Astrocyte of the spinal cord (primary cell): ENCODE measurements at places on chromosomes 6 and 20.

DNA sequence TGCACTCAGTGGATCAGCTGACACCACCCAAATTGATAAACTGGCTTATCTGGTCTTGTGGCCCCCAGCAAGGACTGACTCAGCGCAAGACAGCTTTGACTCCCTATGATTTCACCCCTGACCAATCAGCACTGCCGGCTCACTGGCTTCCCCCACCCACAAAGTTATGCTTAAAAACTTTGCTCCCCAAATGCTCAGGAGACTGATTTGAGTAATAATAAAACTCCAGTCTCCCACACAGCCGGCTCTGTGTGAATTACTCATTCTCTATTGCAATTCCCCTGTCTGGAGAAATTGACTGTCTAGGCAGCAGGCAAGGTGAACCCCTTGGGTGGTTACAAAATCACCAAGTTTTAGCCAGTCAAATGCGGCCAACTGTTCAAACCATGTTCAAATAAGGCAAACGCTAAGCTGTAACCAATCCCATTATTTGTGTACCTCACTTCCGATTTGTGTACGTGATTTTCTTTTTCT is 32.5 kb downstream of the SLC22A2 start:
- DNase-seq: no peak

- DNase-seq: peak; percentile 56
These were observed 41.9 kb downstream of the ELOVL5 start for GRCh38 chr6:53306819-53307347.

DNA sequence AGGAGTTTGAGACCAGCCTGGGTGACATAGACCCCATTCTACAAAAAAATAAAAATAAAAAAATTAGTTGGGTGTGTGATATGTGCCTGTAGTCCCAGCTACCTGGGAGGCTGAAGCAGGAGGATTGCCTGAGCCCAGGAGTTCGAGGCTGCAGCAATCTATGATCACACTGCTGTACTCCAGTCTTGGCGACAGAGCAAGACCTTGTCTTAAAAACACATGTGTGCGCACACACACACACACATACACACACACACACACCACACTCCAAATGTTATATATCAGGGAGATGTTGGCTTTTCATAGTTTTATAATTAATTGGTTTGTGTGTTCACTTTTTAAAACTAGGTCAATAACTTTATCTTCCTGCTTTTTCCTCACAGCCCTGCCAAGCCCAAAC is 110.5 kb downstream of the RTN4IP1 start:
- no peak for DNase-seq

DNA sequence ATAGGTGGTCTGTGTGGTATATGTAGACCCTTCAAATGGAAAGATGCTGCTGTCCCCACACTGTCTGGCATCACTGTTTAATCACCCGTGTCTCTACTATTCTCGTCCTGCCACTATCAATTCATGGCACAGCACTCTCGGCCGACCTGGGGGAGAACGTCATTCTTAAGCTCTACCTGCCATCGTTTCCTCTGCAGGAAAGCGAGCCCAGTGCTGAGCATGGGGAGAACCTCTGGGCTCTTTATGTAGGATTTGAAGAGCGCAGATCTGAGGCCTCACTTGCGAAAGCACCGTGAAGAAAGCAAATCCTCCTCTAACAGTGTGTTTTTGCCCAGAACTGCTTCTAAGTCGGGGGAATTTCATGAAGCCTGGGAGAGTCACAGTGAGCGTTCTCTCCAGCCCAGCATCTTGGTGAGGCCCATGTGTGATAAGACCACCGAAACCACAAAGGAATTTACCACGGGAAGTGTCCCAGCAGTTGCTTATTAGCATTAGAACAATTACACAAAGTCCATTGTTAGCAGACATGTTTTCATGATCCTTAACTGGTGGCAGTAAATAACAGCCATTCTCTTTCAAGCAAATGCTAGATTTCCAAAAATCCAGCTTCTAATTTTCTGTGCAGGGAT is 124.3 kb downstream of the SCML4 start:
- no peak for DNase-seq

- no peak for DNase-seq
These were observed 70.1 kb downstream of the HECA start for GRCh38 chr6:139204978-139205377.

GRCh38 chr6:46015119-46015968 is at the start of gene CLIC5:
TSS of gene CLIC5 (minus strand) at chr6:46015860. CDS start at chr6:46015542, 318 bp downstream.
- no peak for DNase-seq

GRCh38 chr6:139647016-139647415 is 272.6 kb upstream of the CITED2 start:
- no peak for DNase-seq

GRCh38 chr6:52650941-52651340 is 20.0 kb upstream of the TMEM14A start:
- no peak for DNase-seq

DNA sequence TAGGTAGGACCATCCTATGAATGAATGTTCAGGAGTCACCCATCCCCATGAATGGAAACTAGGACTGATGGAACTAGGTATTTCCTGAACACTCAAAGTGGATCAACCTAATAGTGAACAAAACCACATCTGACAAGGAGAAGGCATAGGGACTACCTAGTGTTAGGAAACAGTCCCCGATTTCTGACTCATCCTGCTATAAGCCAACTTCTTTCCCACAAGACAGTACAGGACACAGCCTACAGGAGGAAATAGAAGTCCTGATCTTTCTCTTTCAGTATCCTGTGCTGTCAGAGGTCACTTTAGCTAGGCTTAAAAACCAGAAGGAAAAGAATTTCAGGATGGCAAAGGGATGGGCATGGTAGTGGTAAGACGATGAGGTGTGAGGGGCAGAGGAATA is 19.5 kb upstream of the GMDS start:
- DNase-seq: no peak

DNA sequence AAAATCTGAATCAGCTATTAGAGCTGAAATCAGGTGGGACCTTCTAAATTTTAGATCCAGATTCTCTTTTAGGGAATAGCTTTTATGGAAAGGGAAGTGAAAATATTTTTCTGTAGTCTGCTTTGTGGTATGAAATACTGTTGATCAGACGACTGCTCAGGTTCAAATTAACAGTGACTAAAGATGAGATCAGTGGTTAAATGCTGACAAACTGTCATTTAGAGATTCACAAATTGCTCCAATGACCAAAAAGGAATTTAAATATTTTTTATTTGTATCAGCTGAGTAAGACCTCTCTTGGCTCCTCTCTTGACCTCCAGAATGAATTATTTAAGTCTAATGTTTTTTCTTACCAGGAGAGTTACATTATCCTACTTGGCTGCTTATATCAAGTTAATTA is 77.3 kb downstream of the KCNQ5 start:
- DNase-seq: no peak

- no peak for DNase-seq
These were observed 109.5 kb downstream of the B3GAT2 start for GRCh38 chr6:70847106-70848084.

DNA sequence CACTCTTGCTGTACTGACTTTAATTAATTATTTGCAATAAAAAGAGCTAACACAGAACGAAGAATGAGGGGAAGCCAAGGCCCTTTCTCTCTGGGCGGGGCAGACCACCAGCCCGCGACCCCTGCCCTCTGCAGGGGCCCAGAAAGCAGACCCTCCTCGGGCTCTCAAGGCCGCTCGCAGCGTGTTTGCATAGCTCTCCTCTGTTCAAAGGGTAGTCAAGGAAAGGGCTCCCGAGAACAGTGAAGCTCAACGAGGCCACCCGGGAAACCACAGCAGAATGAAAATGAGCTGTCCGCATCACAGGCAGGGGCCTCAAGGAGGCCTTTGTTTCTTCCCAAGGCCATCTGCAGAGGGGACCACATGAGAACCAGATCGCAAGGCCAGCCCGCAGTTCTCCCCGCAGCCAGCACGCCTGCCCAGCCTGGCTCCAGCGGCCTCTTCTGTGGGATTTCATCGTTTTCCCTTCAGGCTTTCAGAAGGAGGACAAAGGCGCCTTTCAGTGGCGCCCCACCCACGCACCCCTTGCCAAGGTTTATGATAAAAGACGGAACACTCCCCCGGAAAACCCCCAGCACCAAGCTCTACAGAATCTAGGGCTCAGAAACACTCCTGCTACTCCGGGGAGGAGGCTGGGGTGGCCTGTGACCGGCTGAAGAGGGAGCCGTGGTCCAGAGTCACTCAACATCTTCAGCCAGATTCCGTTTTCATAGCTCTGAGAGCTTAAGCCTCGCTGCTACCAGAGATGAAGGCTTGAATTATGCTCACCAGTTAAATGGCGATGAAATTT is 25.3 kb downstream of the ACSS1 start:
- peak; percentile 6 for DNase-seq

DNA sequence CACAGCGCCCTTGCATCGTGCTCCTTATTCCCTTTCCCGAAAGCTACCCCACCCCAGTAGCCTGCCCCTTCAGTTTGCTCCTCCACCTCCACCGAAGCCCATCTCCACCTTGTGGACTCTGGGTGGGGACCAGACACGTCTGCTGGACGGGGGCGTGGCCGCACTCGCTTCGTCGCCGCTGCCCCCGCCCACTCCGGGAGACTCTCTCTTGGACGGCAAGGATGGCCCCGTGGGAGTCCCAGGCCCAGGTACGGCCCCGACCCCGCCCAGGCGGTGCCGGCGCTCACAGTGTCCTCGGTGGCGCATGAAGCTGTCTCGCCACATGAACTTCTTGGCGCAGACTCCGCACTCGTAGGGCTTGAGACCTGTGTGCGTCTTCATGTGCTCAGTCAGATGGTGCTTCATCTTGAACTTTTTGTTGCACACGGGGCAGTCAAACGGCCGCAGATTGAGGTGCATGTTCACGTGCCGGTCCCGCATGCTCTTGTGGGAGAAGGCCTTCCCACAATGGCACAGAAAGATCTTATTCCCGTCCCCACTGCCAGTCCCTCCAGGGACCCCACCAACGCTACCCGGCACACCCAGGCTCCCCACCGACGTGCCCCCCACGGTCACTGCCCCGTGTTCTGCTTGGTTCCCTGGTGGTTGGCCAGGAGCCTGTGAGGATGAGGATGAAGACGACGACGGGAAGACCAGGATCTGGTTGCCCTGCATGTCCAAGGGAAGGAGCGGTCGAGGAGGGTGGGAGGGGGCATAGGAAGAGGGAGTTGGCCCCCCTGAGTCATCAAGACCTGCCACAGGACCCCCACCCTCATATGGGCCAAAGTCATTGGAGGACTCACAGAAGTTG is 1.3 kb upstream of the TAPBP start:
- peak; percentile 3 for DNase-seq

DNA sequence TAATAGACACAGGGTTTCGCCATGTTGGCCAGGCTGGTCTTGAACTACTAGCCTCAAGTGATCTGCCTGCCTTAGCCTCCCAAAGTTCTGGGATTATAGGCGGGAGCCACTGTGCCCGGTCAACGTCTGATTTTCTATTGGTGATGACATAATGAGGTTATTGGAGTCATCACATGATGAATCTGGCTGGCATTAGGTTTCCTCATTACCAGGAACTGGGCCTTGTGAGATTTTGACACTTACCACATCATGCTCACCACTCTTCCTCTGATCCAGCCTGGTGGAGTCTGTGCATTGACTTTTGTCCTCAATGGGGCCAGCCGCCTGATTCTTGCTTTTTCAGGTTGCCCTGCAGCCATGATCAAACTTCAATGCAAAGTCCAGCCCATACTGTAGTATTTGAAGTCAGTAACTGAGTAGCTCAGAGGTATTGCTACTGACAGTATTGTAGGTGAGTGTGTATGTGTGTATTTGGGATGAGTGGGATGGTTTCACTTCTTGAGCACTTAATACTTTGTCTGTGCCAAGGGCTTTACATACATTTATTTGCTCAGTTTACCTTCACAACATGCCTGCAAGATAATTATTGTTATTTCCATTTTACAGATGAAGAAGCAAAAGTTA is 16.0 kb downstream of the ANKS1A start:
- no peak for DNase-seq

GRCh38 chr6:3138341-3138740 is 19.0 kb downstream of the TUBB2A start:
- no peak for DNase-seq

- DNase-seq: peak; percentile 53
These were observed 231.8 kb downstream of the BCKDHB start for GRCh38 chr6:80338201-80338836.
